Astrocyte (in vitro differentiated cells and primary cell): ENCODE measurements at places on chromosomes 16 and 17.

DNA sequence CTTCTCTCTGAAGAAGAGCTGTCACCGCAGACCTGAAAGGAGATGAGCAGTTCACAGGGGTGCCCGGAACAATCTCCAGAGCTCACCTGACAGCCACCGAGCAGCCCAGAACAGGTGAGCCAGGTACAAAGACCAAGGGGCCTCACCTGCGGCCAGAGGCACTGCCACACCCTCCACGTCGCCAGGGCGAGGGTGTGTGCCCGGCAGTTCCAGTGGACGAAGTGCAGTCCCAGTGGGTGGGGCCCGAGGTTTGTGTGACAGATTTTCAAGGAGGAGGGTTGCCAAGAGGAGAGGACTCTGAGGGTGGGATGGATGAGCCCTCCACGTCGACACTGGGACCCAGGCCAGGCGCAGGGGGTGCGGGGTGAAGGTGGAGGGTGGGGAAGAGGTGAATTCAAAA, 61.7 kb downstream of the SMPD3 start:
- DNase-seq = no peak

- DNase-seq = peak; percentile 91
Observed at GRCh38 chr17:78351449-78352006, 8.3 kb downstream of the SOCS3 start.

DNA sequence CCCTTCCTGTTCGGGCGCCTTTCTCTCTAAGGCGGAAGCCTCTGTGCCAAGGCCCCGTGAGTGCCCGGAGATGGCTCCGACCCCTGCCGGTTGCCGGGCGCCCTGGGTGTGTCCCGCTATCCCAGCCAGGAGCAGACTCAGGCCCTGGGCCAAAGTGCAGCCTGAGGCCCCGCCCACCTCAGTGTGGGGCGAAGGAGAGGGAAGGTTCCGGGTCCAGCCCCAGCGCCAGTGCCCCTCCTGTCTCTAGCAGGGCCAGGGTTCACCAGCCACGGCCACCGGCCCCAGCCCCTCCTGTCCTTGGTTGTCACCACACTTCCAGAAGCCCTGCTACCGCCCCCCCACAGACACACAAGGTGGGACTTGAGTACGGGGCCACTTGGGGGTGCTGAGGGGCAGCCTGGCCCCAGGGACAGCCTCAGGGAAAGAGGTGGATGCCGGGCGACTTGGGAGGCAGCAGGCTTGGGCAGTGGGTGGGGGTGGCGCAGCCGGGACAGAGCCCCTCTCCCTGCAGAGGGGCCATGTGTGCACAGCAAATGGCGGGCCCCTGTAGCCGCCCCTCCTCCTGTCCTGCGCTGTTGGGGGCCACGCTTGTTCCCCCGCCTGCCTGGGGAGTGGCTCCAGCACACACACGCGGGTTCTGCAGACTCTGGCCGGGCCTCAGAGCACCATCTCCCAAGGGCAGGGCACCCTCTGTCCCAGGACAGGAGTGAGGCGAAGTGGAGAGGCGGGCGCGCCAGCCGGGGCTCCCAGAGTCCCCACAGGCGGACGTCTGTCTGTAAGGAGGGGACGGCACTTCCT, 6.0 kb downstream of the C1QTNF8 start:
- no peak for DNase-seq

DNA sequence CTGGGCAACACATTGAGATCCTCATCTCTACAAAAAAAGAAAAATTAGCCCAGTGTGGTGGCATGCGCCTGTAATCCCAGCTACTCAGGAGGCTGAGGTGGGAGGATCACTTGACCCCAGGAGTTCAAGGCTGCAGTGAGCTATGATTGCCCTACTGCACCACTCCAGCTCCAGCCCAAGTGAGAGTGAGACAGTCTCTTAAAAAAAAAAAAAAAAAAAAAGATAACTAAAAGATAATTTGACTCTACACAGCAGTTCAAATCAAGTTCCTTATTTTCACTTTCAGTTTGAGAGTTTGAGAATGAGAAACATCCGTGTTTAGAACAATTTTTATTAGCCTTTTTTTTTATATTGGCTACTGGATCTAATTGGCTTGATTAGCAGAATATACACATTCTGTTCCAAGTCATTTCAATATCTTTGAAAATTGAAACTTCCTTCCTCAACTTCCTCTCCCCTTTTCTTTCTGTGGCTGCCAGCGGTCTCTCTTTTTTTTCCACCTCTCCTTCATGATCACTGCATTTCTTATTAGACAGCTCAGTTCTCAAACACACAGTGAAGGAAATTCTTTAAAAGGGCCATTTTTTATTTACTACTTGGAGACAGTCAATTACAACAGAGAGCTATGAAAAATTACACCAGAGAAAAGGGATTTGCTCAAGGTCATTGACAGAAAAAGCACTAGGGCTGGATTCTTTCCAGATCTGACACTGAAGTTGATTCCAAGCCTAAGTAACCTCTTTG, 4.5 kb upstream of the ACSF2 start:
- DNase-seq = no peak

GRCh38 chr17:62705156-62705777, 77.8 kb downstream of the MRC2 start:
- DNase-seq = peak; percentile 38

- no peak for DNase-seq
Observed at GRCh38 chr16:46687486-46687885, 1.5 kb downstream of the VPS35 start.

DNA sequence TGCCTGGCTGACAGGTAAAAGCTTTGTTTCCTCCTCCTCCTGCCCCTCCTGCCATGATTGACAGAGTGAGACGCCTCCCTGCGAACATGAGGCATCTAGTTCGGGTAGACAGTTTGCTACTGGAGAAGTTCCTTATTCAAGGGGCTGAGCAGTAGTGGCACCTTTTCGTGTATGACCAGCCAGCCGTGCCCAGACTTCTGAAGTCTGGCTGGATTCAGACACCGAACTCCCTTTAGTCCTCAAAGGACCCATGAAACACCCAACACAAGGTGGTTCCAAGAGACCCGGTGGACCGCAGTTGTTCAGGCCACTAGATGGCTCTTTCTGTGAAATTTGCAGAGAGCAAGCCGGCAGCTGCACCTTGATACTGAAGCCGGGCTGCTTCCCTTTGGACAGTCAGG, 192.8 kb downstream of the XYLT1 start:
- DNase-seq = no peak

- DNase-seq = no peak
Observed at GRCh38 chr17:67716405-67716798, 1.3 kb upstream of the NOL11 start.

DNA sequence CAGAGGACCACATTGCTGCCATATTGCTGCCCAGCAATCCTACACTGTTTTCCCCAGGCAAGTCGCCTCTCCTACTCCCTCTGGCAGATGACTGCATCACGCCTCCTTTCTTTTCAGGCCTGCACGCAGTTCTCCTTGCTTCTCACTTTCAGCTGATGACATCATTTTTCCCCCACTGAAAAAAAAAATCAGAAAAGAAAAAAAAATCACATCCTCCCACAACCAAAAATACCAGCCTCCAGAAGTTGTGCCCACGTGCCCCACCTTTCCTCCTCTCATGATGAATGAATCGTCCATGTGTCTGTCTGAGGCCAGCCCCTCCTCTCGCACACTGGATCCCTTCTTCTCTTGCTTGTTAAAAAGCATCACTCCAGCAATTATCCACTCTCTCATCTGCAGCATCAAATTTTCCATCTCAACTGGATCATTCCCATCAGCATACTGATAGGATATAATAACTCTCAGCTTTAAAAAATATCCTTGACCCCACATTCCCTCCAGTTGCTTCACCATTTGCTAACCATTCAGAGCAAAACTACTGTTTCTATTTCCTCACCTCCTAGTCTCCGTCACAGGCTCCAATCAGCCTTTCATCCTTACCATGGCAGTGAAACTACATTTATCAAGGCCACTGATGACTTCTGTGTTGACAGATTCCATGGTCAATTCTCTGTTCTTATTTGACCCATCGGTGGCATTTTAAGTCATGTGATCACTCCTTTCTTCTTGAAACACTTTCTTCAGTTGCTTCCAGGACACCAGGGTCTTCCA, 30.1 kb upstream of the DYNLL2 start:
- no peak for DNase-seq

GRCh38 chr17:57253362-57254065, 2.8 kb upstream of the MSI2 start:
- no peak for DNase-seq

DNA sequence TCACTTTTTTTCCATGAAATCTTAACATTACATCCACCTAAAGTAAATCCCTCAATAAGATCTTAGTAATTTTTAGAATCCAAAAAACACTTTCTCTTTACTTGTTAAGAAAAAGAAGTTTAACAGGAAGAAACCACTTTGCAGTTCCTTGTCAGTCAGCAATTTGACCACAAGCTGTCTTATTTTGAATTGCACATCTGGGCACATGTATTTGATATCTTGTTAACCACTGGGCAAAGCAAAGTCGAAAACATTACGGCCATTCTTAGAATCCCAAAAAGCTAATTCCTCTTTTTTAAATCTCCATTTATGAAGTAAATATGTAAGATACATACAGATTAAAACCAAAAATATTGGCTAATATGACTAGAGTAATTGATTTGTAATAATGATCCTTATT, 1.1 kb downstream of the ABCA10 start:
- DNase-seq = no peak

DNA sequence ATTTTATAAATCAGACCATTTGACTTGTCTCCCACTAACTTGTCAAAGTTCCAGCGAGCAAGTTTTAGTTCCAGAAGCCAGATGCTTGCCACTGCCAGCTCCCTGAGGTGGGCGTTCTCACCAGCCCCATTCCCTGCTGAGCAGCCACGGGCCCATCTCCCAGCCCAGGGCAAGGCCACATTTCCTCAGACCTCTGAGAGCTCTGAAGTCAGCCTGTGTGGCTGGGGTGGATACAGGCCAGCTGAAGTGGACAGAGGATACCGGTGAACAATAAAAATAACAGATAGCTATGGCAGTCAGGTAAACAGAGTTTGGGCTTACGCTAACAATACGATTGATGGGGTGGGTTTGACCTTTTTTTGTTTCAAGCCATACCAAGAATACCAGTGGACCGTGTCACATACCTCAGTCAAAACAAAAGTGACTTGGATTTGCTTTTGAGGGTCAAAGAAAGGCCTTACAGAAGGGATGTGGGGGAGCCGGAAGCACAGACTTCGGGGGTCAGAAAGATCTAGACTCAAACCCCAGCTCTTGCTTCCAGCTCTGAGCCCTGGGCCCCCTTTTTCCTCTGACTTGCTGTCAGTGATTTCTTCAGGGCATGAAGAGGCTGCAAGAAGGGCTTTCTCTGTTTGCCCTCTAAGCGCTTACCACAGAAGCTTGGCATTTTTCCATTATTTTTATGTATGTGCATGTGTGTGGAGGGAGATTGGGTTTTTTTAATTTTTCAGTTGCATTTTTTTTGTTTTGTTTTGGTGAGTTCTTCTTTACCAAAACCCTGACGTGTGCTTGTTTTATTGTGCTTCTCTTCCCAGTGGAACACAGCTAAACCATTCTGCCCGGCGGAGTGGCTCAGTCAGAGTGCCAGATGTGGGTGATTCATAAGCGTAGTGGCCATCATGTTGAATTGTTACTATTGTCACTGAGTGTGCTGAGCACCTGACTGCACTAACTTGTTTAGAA, 109.9 kb downstream of the GNAO1 start:
- peak; percentile 79 for DNase-seq

DNA sequence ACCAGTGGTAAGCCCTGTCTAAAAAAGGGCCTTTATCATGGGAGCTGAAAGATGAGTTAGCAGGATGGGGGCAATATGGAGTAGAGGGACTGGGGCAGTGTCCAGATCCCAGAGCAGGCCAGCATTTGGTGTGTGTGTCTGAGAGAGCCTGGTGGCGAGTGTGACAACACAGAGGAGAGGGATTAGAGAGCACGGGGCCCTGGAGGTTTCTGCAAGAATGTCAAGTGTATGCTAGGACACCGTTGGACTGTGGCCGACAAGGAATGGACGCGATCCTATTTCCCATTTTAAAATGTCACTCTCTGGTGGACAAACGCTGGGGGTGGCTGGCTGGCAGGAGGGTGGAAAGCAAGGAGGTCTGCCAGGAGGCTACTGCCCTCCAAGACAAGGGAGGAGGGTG, 12.4 kb downstream of the TAC4 start:
- no peak for DNase-seq

- DNase-seq = no peak
Observed at GRCh38 chr16:87172632-87173031, 144.6 kb downstream of the C16orf95 start.

DNA sequence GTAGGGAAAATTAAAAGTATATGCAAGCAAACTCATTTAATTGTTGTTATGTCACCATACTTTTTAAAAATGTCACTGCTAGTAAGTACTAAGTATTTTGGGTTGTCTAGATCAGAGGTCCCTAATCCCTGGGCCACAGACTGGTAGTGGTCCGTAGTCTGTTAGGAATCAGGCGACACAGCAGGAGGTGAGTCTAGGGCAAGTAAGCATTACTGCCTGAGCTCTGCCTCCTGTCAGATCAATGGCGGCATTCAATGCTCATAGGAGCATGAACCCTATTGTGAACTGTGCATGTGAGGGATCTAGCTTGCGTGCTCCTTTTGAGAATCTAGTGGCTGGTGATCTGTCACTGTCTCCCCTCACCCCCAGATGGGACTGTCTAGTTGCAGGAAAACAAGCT, 21.6 kb downstream of the STXBP4 start:
- no peak for DNase-seq

- peak; percentile 3 for DNase-seq
Observed at GRCh38 chr17:12485361-12485906, 180.3 kb upstream of the MYOCD start.

GRCh38 chr17:4498461-4499397, at the start of gene SPNS2:
Gene SPNS2 (plus strand): TSS chr17:4498881. CDS start chr17:4499048, 167 bp downstream.
- no peak for DNase-seq

- DNase-seq = no peak
Observed at GRCh38 chr16:26665166-26665939, 401.4 kb upstream of the C16orf82 start.

DNA sequence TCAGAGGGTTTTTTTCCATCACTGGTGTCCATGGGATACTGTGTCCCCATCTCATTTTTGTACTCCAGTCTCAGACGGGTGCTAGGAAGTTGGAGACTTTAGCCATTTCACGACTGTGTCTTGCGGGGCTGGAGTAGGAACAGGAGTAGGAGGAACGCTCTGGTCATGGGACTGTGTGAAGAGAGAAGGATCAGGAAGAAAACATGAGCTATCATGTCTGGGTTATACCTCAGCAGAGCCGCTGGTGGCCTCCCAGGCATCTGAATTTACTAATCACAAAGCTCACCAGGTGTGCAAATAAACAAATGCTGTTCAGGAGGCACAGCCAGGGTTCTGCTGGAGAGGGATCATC, 225.4 kb downstream of the SEC14L1 start:
- DNase-seq = no peak

- DNase-seq = no peak
Observed at GRCh38 chr17:81015136-81015535, 19.8 kb upstream of the BAIAP2 start.
